ENCODE measurements at places on chromosomes 3 and 15.

DNA sequence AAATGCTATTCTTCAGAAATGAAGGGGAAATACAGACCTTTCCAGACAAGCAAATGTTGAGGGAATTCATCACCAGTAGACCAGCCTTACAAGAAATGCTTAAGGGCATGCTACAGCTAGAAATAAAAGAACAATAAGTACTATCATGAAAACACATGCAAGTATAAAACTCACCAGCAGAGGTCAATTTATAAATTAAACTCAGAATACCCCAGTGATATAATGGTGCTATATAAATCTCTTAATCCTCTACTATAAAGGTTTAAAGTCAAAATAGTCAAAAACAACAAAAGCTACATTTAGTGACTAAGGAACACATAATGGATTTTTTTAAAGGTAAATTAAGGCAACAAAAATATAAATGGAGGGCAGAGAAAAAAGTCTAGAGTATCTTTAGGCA, 142.5 kb downstream of the CPNE4 start:
- DNase-seq, result no peak

- no peak for DNase-seq
These were observed 566 bp downstream of the ETV5 start for GRCh38 chr3:186108106-186108940.

GRCh38 chr3:141945726-141946485, 69.5 kb downstream of the ATP1B3 start:
- DNase-seq, result no peak

GRCh38 chr3:129417326-129417725, 11.1 kb downstream of the EFCAB12 start:
- DNase-seq, result no peak

GRCh38 chr3:133115176-133115575, 77.0 kb downstream of the TMEM108 start:
- no peak for DNase-seq

DNA sequence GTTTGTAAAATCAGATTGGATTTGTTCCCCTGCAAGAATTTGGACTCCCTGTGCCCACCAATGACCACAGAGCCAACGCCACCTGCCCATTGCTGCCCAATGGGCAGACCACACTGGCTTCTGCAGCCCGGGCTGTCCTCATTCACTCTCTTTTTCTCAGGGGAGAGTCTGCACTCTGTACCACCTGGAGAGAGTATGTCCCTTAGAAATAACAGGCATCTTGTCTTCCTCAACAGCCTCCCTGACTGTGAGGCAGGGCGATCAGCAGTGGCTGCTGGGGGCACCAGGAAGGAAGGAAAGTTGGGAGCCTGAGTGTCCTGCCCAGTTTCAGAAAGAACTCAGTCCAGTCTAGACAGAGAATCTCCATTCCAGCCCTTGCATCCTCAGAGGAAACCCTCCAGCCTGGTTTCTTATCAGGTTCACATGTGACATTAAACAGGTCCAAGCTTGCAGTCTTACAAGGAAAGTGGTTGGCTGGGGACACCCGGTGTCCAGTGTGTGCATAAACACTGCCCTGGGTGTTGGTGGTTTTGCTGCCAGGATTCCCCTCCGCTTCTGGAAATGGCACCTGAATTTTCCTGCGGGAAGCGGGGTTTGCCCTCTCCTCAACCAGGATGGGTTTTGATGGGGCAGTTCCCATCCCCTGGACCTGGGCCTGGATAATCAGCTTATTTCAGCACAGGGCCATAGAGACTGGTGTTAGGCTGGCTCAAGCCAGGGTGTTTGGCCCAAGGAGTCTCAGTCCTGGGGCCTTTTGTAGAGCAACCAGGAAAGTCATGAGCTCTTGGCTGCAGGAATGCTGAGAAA, 37.2 kb downstream of the SSUH2 start:
- DNase-seq, result peak; percentile 51

- DNase-seq, result no peak
These were observed 1.4 kb upstream of the TMEM87A start for GRCh38 chr15:42274702-42274989.

- DNase-seq, result no peak
These were observed 9.9 kb downstream of the CEP152 start for GRCh38 chr15:48800811-48801455.

- DNase-seq, result no peak
These were observed 231.2 kb downstream of the ATP8B4 start for GRCh38 chr15:49887659-49888322.

DNA sequence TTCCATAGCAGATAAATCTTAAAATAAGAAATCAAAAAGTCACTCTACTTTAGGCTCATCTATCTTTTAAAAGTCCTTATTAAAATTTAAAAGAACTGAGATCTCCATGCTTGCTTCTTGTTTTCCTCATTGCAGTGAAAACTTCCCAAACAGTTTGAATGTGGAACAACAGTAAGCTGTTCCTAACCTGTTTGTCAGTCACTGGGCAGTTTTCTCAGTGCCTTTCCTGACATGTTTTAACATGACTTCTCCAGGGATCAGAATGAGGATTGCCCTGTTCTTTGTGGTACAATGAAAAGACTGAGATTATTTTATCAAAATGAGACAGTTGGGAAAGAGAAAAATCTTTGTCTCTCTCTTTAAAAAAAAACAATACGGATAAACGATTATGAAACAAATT, 774 bp downstream of the GPR87 start:
- no peak for DNase-seq

DNA sequence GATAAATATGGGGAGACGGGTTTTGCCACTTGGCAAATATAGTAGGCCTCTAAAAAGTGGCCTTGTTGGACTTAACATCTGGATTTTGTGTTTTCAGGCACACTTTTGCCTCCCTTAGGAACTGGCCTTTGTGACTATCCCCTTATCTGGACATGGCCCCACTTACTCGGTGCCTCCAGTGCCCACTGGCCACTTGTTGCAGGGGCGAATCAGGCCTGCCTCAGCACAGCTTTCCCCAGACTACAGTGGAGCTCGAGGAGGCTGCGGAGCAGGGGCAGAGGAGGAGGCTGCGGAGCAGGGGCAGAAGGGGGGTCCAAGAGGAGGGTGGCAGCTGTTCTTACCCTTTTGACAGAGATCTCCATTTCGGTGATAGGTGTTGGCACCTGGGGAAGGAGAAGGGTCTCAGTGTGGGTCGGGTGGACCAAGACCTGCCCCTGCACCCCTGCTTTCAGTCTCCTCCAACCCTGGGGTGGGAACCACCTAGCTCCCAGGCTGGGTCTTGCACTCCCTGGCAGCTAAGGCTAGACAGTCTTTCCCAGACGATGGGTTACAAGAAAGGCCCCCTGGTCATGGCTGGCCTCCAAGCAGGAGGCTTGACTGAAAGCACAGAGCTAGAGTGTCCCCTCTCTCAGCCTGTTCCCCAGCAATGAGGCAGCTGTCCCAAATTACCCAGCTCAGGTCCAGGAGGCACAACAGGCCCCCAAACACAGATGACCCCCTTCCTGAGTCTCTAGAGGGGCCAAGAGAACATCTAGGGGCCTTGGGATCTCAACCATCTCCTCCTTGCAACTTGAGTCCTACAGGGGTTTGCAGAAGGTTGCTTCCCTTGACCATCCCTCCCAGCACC, 6.1 kb downstream of the SEMA3G start:
- DNase-seq, result no peak

DNA sequence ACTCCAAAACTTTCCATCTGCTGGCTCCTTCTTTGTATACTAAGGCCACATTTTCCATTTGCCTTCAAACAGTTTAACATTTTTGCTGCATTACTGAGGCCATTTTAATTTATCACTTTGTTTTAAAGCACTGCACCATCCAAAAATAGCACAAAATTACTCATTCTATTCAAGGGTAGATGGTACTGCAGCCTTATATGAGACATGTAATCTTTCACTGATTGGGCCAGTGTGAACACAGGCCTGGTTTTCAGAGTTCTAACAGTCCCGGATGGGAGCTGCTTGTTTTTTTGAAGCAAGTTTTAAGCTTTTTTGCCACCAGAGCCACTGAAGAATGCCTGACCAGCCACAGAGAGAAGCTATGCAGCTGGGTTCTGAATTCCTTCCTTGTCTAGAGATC, 172.3 kb upstream of the TSC22D2 start:
- DNase-seq, result peak; percentile 69

- DNase-seq, result no peak
These were observed 105.1 kb upstream of the SLC6A6 start for GRCh38 chr3:14297305-14297704.

GRCh38 chr3:11568503-11569155, 75.1 kb downstream of the VGLL4 start:
- peak; percentile 89 for DNase-seq

DNA sequence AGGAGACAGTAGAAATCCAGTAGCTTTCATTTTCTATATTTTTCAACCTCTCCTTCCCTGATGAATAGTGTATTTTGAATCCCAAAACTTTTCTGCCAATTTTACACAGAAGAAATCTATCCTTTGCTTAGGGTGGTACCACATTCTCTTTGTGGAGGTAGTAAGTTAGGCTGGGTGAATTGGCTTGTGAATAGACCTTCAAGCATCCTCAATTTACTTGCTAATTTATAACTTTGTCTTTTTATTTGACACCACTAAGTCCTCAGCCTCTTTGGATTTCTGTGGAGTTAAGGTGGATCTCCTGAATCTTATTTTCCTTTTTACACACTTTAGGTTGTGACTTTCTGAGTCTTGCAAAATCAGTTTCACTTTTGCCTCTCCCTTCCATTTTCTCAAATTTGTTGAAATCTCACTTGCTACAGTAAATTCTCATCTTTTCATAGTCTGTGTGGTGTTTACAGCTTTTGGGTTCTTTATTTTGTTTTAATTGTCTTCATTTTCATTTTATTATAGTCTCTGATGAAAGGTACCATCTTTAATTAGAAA, 5.7 kb upstream of the PLSCR1 start:
- no peak for DNase-seq

DNA sequence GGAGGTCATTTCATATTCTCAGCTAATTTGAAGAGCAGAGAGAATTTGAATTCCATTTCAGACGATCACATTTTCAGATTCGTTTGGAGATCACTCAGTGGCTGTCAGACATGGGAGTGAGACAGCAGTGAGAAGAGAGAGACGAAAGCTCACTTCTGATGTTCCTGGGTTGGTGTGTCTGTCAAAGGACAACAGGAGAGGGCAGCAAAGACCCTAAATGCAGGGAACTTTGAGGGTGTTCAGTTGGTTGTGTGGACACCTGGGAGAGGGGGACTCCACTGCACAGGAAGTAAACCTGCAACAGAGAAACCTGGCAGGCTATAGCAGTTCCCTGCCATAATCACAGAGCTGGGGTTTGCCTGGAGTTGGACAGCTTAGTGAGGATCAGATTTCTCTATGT, 675.1 kb downstream of the SQOR start:
- no peak for DNase-seq

- DNase-seq, result no peak
These were observed 129.0 kb upstream of the PRICKLE2 start for GRCh38 chr3:64354221-64354620.

DNA sequence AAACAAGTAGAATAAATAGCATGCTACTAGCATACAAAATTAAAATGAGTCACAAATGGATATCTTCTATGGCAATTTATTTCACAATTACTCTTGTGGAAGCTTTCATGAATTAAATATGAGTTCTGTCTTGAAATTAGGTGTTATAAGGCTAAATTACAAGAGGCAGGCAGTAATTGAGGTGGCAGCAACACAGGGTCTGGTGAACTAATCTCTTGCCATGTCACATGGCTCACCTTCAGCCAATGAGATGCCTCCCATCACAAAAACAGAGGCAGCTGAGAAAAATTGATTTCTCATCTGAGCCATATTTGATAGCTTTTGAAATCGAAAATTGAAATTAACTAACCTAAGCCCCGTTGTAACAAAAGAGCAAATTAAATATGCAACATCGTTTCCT, 268.8 kb downstream of the NR2F2 start:
- no peak for DNase-seq

DNA sequence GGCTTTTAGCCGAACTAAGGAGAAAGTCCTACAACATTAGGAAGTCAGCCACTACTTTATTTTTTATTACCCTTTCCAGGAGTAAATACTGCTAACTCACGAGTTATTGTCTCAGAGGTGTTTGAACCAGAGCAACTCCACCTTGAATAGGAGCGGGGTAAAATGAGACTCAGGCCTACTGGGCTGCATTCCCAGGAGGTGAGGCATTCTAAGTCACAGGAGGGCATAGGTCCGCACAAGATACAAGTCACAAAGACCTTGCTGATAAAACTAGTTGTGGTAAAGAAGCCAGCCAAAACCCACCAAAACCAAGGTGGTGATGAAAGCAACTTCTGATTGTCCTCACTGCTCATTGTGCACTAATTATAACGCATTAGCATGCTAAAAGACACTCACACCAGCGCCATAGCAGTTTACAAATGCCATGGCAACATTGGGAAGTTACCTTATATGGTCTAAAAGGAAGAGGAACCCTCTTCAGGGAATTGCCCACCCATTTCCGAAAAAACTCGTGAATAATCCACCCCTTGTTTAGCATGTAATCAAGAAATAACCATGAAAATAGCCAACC, 555.9 kb downstream of the IGSF11 start:
- DNase-seq, result no peak

DNA sequence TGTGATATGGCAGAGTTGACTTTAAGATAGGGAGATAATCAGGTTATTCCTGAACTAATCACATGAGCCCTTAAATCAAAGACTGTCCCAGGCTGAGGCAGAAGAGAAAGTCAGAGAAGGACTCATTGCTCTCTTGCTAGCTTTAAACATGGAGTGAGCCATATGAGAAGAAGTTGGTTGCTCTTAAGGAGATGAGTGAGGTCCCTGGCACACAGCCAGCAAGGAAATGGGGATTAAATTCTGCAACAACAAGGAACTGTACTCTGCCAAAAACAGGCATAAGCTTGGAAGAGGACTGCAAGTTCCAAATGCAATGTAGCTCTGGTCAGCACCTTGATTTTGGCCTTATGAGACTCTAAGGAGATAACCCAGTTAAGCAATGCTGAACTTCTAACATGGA, 457.0 kb downstream of the PLOD2 start:
- DNase-seq, result no peak

DNA sequence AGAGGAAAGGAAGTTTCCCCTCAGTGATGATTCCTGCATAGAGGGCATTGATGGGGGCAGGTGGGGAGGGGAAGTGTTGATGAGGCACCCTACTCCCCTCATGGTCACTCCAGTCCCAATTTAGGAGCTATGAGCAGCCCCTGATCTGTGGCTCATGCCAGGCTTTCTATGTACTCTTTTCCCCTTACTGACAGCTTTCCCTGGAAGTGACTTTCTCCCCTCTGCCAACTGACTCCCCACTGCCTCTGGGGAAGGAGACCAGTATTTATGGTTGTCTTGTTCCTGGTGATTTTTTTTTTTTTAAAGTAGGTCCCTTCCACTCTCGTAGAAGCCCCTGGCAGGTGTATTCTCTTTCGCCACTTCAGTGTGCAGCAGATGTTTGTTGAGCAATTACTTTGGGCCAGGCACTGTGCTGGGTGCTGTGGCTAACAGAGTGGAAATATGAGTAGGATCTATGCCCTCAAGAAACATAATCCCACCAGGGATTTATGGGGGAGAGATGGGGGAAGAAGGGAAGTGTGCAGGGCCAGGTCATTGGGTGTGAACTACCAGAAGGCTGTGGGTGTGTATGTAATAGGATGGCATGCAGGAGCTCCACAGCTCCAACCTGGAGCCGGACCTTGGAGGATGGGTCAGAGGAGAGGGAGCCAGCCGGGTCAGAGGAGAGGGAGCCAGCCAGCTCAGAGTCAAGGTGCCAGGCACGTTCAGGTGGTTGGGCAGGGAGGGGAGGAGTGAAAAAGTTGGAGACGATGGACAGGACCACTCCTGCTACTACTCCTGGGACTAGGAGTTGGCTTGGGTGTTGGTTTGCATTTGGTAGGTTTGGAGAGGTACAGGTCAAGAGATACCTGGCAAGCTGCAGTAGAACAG, 3.5 kb downstream of the SMAD6 start:
- no peak for DNase-seq
